Colonic mucosa (tissue), 4 donors: ENCODE measurements at places on chromosomes 2 and 18. TPM values are rescaled to one million over a fixed set of nuclear protein-coding genes. Genes with fewer than 3 reads are reported as not detected.

GRCh38 chr18:34281290-34281689, 56.6 kb upstream of the NOL4 start:
- H3K27me3 ChIP-seq, result no peaks in the 10 kb centered on the region
- H3K4me1 ChIP-seq, result no peaks in the 10 kb centered on the region
- no peaks in the 10 kb centered on the region for H3K36me3 ChIP-seq
- no peak for DNase-seq
- H3K27ac ChIP-seq, result no peak overlapping the region

- H3K4me1 ChIP-seq, result no peaks in the 10 kb centered on the region
- no peak for DNase-seq
- no peaks in the 10 kb centered on the region for H3K36me3 ChIP-seq
- H3K27me3 ChIP-seq, result no peaks in the 10 kb centered on the region
- H3K27ac ChIP-seq, result no peak overlapping the region
Observed at GRCh38 chr2:216312441-216312840, 59.8 kb downstream of the MARCHF4 start.

GRCh38 chr2:233761040-233761769, 1.1 kb downstream of the UGT1A1 start:
- H3K27me3 ChIP-seq, result no peaks in the 10 kb centered on the region
- H3K36me3 ChIP-seq, result no peaks in the 10 kb centered on the region
- no peaks in the 10 kb centered on the region for H3K4me1 ChIP-seq
- H3K27ac ChIP-seq, result no peak overlapping the region
- no peak overlapping the region for H3K4me3 ChIP-seq
- DNase-seq, result no peak

The KCNE4 gene
- total RNA-seq, result 0.42 TPM

GRCh38 chr2:128279009-128279408, 39.7 kb downstream of the HS6ST1 start:
- H3K4me3 ChIP-seq, result no peak overlapping the region
- no peak overlapping the region for H3K27ac ChIP-seq
- H3K27me3 ChIP-seq, result no peaks in the 10 kb centered on the region
- no peaks in the 10 kb centered on the region for H3K36me3 ChIP-seq
- H3K4me1 ChIP-seq, result no peaks in the 10 kb centered on the region
- no peak for DNase-seq

- no peaks in the 10 kb centered on the region for H3K36me3 ChIP-seq
- no peak overlapping the region for H3K27ac ChIP-seq
- H3K4me1 ChIP-seq, result no peaks in the 10 kb centered on the region
- H3K27me3 ChIP-seq, result no peaks in the 10 kb centered on the region
- no peak for DNase-seq
Observed at GRCh38 chr2:61949714-61950560, 44.5 kb downstream of the COMMD1 start.

The ARHGEF4 gene
- 2.6 TPM for total RNA-seq

The NAT8 gene
- total RNA-seq, result not detected

DNA sequence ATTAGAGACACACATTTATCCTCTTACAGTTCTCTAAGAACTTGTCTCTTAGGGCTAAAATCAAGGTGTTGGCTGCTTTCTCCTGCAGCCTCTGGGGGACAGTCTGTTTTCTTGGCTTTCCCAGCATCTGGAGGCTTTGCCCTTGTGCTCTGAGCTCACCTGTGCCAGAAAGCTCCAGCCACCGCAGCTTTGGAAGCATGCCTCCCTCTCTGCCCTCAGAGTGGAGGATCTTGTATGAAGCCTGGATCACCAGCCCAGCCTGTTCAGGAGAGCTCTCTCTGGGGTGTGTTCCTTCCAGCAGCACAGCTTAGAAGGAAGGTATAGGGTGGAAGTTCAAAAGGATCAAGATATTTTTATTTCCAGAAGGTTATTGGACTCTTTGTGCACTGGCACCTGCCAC, 53.1 kb upstream of the TPO start:
- no peaks in the 10 kb centered on the region for H3K36me3 ChIP-seq
- no peak for DNase-seq
- no peaks in the 10 kb centered on the region for H3K27me3 ChIP-seq
- no peaks in the 10 kb centered on the region for H3K4me1 ChIP-seq
- H3K27ac ChIP-seq, result no peak overlapping the region
- H3K4me3 ChIP-seq, result no peak overlapping the region

The C1QL2 gene
- not detected for total RNA-seq

DNA sequence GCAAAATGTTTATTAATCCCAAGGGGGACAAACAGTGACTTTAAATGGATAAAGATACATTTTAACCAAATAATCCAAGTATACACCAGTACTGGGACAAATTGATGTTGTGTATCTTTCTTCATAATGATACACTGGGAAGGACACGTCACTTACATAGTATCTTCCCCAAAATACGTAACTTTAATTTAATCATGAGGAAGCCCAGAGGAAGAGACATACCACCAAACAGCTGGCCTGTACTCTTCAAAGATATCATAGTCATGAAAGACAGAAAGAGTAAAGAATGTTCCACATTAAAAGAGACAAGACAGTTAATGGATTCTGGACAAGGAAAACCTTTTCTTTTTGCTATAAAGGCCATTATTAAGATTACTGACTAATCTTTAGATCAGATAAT, 37.1 kb downstream of the AGFG1 start:
- peaks cover 46% of the 10 kb centered on the region for H3K4me1 ChIP-seq
- no peak overlapping the region for H3K27ac ChIP-seq

GRCh38 chr18:9571546-9571945, 42.8 kb downstream of the PPP4R1 start:
- no peaks in the 10 kb centered on the region for H3K4me1 ChIP-seq
- H3K27ac ChIP-seq, result no peak overlapping the region
- no peaks in the 10 kb centered on the region for H3K27me3 ChIP-seq
- no peak for DNase-seq
- no peaks in the 10 kb centered on the region for H3K36me3 ChIP-seq
- H3K4me3 ChIP-seq, result no peak overlapping the region

DNA sequence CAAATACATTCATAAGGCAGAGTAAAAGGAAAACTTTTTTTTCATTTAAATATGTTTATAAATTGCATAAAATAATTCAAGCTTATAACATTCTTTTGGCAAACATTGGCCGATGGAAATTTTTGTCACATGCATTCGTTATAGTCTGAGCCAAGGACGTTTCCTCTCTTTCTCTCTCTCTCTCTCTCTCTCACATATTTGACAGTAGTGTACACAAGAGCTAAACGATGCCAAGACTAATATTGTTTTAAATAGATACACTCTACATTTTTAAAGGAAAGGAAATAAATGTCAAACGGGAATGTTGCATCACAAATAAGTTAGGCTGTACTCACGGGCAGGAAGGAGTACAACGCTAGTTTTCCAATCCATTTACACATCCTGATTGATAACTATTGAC, 251.1 kb upstream of the SMIM21 start:
- no peak overlapping the region for H3K4me3 ChIP-seq
- no peaks in the 10 kb centered on the region for H3K36me3 ChIP-seq
- H3K27me3 ChIP-seq, result no peaks in the 10 kb centered on the region

The NR4A2 gene
- 4.7 TPM for total RNA-seq

- no peaks in the 10 kb centered on the region for H3K36me3 ChIP-seq
- no peak for DNase-seq
- no peaks in the 10 kb centered on the region for H3K4me1 ChIP-seq
Observed at GRCh38 chr2:146438246-146438645, 1406.6 kb upstream of the ACVR2A start.

- no peak overlapping the region for H3K27ac ChIP-seq
- H3K4me1 ChIP-seq, result no peaks in the 10 kb centered on the region
- H3K36me3 ChIP-seq, result no peaks in the 10 kb centered on the region
- no peak for DNase-seq
- H3K4me3 ChIP-seq, result no peak overlapping the region
- H3K27me3 ChIP-seq, result no peaks in the 10 kb centered on the region
Observed at GRCh38 chr2:183149489-183149888, 25.2 kb downstream of the NUP35 start.

- no peak overlapping the region for H3K4me3 ChIP-seq
- peak; percentile 82 for DNase-seq
- peaks cover 10% of the 10 kb centered on the region for H3K36me3 ChIP-seq
- H3K27ac ChIP-seq, result peak overlapping the region; percentile 56
Observed at GRCh38 chr2:121355488-121355887, 70.5 kb upstream of the TFCP2L1 start.

DNA sequence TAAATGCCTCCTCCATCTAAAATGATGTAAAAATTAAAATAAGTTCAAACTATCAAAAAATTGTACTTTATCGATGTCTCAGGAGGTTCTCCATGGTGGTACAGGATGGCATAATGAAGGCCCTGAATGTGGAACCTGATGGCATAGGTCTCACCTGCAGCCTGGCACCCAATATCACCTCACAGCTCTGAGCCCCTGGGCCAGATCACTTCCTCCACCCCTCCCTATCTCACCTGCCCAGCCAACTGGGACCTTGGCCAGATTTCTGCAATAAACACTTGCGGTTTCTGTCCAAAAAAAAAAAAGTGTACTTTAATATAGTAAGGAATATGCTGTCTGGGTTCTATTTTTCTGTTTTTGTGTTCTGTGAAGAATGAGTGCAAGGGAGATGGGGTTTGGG, 6.7 kb upstream of the RBM45 start:
- H3K4me3 ChIP-seq, result no peak overlapping the region
- no peak overlapping the region for H3K27ac ChIP-seq
- no peaks in the 10 kb centered on the region for H3K4me1 ChIP-seq

The IGFBP5 gene
- total RNA-seq, result 68.2 TPM

The FAM237A gene
- total RNA-seq, result not detected

The SIX3 gene
- total RNA-seq, result not detected

The CNGA3 gene
- total RNA-seq, result 0.20 TPM

The ALPI gene
- total RNA-seq, result 9.4 TPM

GRCh38 chr2:221478485-221478863, 93.6 kb downstream of the EPHA4 start:
- no peak for DNase-seq
- no peak overlapping the region for H3K4me3 ChIP-seq
- H3K27ac ChIP-seq, result no peak overlapping the region
- no peaks in the 10 kb centered on the region for H3K4me1 ChIP-seq
- no peaks in the 10 kb centered on the region for H3K27me3 ChIP-seq
- no peaks in the 10 kb centered on the region for H3K36me3 ChIP-seq

The TNFAIP6 gene
- 0.57 TPM for total RNA-seq

The TGFA gene
- 21.4 TPM for total RNA-seq

The MDH1B gene
- total RNA-seq, result 0.37 TPM

GRCh38 chr2:109433926-109434325, 179.8 kb downstream of the SEPTIN10 start:
- H3K27ac ChIP-seq, result no peak overlapping the region
- no peaks in the 10 kb centered on the region for H3K4me1 ChIP-seq
- no peaks in the 10 kb centered on the region for H3K36me3 ChIP-seq
- H3K27me3 ChIP-seq, result no peaks in the 10 kb centered on the region
- no peak for DNase-seq

DNA sequence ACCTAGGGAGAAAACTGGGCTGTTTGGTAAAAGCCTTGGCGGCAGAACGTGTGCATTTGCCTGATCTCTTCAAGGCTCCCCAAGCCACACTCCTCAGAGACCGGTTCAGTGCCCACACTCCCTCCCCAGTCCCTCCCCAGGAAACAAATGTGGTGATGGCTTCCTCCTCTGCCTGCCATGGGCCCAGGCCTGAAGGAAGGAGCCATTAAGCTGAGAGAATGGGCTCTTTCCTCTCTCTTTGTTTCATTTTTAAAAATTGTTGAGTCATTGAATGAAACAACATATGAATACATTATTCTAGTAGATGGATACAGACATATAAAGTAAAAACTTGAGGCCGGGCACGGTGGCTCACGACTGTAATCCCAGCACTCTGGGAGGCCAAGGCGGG, 50.6 kb upstream of the YWHAQ start:
- H3K27me3 ChIP-seq, result no peaks in the 10 kb centered on the region
- H3K36me3 ChIP-seq, result no peaks in the 10 kb centered on the region
- H3K4me1 ChIP-seq, result no peaks in the 10 kb centered on the region
- H3K4me3 ChIP-seq, result no peak overlapping the region

DNA sequence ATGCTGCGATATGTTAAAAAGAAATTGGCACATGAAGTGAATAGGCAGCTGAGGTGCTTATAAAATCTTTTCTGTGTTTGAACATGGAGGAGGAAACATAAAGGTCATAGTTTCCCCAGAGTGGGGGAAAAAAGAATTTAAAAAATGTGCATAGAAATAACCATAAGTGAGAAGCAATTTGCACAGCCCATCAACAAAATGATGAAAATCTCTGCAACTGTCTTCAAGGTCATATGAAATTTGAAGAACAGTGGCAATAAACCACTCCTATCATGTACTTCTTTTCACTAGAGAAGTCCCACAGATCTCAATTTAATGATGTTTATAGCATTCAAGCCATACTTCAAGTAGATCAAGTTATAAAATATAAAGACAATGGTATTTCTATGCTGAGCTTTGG, 46.7 kb upstream of the ZNF804A start:
- H3K27me3 ChIP-seq, result no peaks in the 10 kb centered on the region
- H3K4me3 ChIP-seq, result no peak overlapping the region
- no peaks in the 10 kb centered on the region for H3K36me3 ChIP-seq
- no peaks in the 10 kb centered on the region for H3K4me1 ChIP-seq
- H3K27ac ChIP-seq, result no peak overlapping the region
- DNase-seq, result no peak
